ENCODE measurements at places on chromosomes 12 and 14.

DNA sequence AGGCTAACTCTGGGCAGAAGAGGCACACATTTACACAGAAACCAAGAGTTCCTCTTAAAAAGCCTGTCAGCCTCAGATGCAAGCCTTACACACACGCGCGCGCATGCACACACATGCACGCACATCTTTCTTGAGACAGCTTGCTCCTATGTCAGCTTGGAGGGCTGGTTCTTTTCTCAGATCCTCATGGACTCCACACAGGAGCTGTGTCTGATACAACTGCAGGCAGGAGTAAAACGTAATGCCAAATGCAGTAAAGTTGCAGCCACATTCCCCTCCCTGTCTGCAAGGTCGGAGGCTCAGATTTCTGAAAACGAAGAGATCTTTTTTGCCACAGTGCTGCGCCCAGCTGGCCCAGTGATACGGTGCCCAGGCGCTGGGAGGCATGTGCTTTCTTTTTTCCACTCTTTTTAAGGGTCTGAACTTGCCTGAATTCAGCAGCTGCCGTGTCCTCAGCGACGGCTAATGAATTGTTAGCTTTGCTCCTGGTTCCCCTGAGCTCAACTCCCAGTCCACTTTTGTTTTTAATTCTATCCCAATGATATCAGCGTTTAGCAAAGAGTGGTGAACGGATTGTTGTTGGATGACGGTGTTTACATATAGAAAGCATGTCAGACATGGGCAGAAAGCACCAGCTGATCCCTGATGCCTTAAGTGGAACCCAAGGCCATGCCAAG, 72.9 kb upstream of the FOXN3 start:
- DNase-seq: no peak

GRCh38 chr12:123233505-123234308, 471 bp downstream of the MTRFR start:
- DNase-seq: no peak

GRCh38 chr12:74689071-74689655, 151.5 kb downstream of the ATXN7L3B start:
- peak; percentile 47 for DNase-seq

GRCh38 chr14:67559639-67560038, 26.5 kb downstream of the PLEKHH1 start:
- DNase-seq: no peak

GRCh38 chr12:114248527-114248926, 157.4 kb downstream of the TBX5 start:
- no peak for DNase-seq

DNA sequence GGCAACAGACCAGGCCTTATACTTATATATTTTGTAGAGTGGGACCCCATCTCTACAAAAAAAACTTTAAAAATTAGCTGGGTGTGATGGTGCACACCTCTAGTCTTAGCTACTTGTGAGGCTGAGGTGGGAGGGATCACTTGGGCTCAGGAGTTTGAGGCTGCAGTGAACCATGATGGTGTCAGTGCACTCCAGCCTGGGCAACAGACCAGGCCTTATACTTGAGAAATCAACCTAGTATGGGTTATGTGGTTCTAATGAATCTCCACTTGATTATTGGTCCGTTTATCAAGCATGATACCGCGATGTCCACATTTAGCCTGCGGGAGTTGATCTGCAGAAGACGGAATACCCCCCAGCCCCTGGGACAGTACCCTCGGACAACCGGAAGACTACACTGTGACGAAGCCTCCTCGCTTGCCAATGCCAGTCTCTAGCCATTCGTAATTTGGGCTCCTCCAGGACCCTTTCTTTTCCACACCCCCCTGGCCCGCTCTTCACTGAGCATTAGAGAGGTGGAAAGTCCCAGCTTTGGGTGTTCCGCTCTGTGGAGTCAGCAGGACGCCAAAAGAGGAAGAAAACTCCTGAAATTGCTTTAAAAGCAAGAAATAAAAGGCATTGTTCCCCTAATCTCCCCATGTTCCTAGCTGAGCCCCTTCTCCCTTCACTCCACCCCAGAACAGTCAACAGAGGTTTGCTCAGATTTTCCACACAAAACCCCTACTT, 19.4 kb downstream of the LTBP2 start:
- DNase-seq: no peak

- DNase-seq: no peak
These were observed 45.1 kb downstream of the SAV1 start for GRCh38 chr14:50622978-50623377.

GRCh38 chr14:106586098-106586704, 1059.8 kb downstream of the TMEM121 start:
- peak; percentile 63 for DNase-seq

Data from CD4-positive, alpha-beta T cell treated with Interferon alpha-2 for 1 hour (primary cell).